ENCODE measurements at places on chromosomes 1 and 21.
A peak's percentile ranks its signal among the peaks of the same experiment; 100 is the strongest.

DNA sequence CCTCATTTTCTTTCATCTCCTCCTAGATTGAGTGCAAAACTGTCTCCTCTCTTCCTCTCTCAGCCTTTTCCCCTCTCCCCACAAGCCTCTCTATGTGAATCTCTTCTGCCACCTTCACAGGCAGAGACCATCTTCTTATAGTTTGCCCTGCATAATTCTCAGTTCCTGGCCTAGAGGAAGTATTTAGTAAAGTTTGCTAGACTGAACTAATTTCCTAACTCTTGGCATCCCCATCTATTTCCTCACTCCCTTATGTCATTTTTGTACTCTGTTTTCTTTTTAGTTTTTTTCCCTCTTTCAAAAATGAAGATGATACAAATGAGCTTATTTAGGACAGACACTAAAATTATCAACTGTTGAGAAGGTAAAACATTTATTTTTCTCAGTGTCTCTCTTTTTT lies 66.0 kb downstream of the XCL2 start:
- H3K27ac ChIP-seq = no peak overlapping the region
- no peak overlapping the region for H3K4me3 ChIP-seq
- H3K36me3 ChIP-seq = no peaks in the 10 kb centered on the region
- no peak for DNase-seq
- H3K4me1 ChIP-seq = peaks cover 5% of the 10 kb centered on the region
- no peaks in the 10 kb centered on the region for H3K27me3 ChIP-seq

- H3K4me1 ChIP-seq = peaks cover 12% of the 10 kb centered on the region
- H3K27me3 ChIP-seq = peaks cover 94% of the 10 kb centered on the region
- peak overlapping the region; percentile 9 for H3K27ac ChIP-seq
- no peak for DNase-seq
These were observed 14.0 kb upstream of the TBX15 start for GRCh38 chr1:119002028-119002686.

DNA sequence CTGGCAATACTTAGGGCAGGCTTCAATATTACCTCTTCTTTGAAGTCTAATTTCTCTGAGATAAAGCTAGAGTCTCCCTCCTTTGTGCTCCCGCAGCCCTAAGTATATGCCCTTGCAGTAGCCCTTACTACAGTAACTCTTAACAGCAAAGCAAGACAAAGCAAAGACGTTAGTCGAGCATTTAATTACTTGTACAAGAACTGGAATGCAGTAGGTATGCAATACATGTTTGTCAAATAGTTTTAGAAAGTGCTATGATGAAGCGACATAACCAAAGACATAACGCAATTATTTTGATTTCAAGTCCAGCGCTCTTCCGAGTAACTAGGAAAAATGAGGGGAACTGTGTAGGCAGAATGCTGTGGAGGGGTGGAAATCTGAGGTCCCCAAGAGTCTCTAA lies 1.6 kb downstream of the P3H1 start:
- no peak for DNase-seq
- no peaks in the 10 kb centered on the region for H3K27me3 ChIP-seq
- peak overlapping the region; percentile 84 for H3K27ac ChIP-seq
- H3K4me3 ChIP-seq = peak overlapping the region; percentile 65
- peaks cover 10% of the 10 kb centered on the region for H3K4me1 ChIP-seq
- H3K36me3 ChIP-seq = no peaks in the 10 kb centered on the region

DNA sequence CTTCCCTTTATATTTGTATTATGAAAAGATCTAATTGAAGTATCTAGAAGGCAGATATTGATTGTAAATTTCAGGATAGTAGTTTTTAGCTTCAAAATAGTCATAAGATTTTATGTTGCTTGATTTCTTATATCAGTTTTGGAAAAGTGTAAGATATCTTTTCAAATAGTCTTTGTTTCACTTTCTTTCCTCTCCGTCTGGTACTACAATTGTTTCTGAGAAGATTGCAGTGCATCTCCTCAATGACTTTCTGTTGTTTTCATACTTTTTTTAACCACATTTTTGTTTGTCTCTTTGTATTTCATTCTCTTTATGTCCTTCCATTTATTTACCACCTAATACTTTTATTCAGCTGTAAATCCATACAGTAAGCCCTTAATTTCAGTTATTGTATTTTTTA lies 964.6 kb upstream of the B3GALT2 start:
- no peaks in the 10 kb centered on the region for H3K27me3 ChIP-seq
- H3K36me3 ChIP-seq = no peaks in the 10 kb centered on the region
- no peak overlapping the region for H3K4me3 ChIP-seq
- H3K27ac ChIP-seq = no peak overlapping the region
- DNase-seq = no peak

DNA sequence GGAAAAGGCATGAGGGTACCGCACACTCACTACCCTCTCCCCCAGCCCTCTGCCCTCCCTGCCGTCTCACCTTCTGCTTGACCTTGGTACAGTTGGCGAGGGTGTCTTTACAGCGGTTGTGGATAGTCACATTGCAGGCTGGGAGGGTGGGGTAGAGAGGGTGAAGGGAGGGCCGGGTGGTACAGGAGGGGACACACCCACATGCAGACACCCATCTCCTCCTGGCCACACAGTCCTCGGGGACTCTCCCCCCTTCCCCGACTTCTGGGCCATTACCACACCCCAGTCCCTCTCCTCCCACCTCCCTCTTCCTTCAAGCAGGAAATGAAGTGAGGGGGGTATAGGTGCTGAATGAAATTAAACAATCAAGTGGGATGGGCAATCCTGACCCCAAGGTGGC lies 11.6 kb downstream of the ARHGEF2 start:
- no peaks in the 10 kb centered on the region for H3K4me1 ChIP-seq
- no peak overlapping the region for H3K27ac ChIP-seq
- H3K4me3 ChIP-seq = no peak overlapping the region
- H3K36me3 ChIP-seq = no peaks in the 10 kb centered on the region
- no peak for DNase-seq

GRCh38 chr1:20150326-20150705 lies 11.2 kb downstream of the PLA2G2F start:
- no peak for DNase-seq
- no peaks in the 10 kb centered on the region for H3K27me3 ChIP-seq

GRCh38 chr1:18895317-18895716 lies 7.0 kb downstream of the ALDH4A1 start:
- DNase-seq = no peak
- H3K27me3 ChIP-seq = peaks cover 7% of the 10 kb centered on the region
- H3K36me3 ChIP-seq = no peaks in the 10 kb centered on the region
- no peaks in the 10 kb centered on the region for H3K4me1 ChIP-seq

DNA sequence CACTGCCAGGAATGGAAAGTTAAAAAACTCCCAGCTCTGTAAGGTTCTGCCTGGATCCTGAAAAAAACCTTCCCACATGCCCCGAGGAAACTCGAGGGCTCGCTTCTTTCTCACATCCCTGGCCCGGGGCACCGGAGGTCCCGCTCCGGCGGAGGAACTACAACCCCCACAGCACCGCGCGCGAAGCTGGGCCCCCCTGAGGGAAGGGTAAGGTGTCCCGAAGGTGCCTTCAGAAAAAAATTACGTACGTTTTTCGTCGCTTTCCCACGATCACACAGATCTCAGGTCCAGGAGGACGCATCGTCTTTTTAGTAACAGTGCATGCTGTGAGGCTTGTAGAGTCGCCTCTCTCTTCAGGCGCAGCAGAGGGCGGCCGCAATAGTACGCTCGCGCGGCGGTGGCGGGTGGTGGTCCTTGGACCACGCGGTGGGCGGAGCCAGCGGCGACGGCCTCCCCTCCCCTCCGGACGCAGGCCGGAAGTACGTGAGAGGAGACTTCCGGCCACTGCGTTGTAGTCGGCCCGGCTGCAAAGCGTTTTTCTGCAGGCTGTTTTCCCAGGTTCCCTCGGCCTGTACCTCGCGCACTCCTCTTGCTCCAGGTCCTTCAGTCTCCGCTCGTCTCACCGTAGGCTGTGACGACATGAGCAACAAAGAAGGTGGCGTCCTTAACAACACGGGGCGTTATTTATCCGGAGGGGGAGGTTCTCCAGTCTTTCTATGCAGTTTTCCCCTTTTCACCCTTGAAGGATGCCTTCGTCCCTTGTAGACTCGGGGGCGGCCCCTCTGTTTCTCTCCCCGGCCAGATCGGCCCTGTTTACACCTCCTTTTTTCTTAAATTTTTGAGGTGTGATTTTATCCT lies at the start of gene TSNAX:
TSNAX (plus strand) TSS at position 498 of the 858 bp plus-strand sequence; CDS start at position 640, 142 bp downstream.
- H3K36me3 ChIP-seq = no peaks in the 10 kb centered on the region
- H3K27me3 ChIP-seq = no peaks in the 10 kb centered on the region
- peak; percentile 97 for DNase-seq
- H3K4me3 ChIP-seq = peak within 1 kb of the TSS; percentile 79
- peak within 1 kb of the TSS; percentile 93 for H3K27ac ChIP-seq
- peaks cover 11% of the 10 kb centered on the region for H3K4me1 ChIP-seq

- peak overlapping the region; percentile 81 for H3K27ac ChIP-seq
- no peak overlapping the region for H3K4me3 ChIP-seq
These were observed 42.9 kb downstream of the CASQ2 start for GRCh38 chr1:115725600-115725999.

GRCh38 chr1:55353707-55354620 lies 138.8 kb upstream of the USP24 start:
- no peak overlapping the region for H3K27ac ChIP-seq
- no peak overlapping the region for H3K4me3 ChIP-seq
- no peak for DNase-seq
- H3K4me1 ChIP-seq = no peaks in the 10 kb centered on the region
- no peaks in the 10 kb centered on the region for H3K27me3 ChIP-seq

DNA sequence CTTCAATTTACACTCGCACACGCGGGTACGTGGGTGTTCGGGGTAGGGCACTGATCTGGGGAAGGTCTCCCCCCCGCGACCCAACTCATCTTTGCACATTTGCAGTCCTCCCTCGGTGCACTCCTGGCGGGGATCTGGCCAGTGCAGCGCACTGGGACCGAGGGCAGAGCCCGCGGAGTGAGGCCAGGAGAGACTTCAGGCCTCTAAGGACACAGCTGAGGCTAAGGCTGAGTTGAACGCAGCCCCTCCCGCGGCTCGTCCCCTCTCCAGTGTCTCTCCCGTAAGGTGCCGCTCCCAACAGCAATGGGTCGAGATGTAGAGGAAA lies 936 bp upstream of the NCAM2 start:
- no peaks in the 10 kb centered on the region for H3K4me1 ChIP-seq
- H3K36me3 ChIP-seq = no peaks in the 10 kb centered on the region
- no peak overlapping the region for H3K27ac ChIP-seq
- peak overlapping the region; percentile 48 for H3K4me3 ChIP-seq
- peaks cover 12% of the 10 kb centered on the region for H3K27me3 ChIP-seq
- DNase-seq = peak; percentile 11

- no peak for DNase-seq
- no peaks in the 10 kb centered on the region for H3K27me3 ChIP-seq
- no peak overlapping the region for H3K27ac ChIP-seq
- H3K4me1 ChIP-seq = no peaks in the 10 kb centered on the region
- no peak overlapping the region for H3K4me3 ChIP-seq
These were observed 35.5 kb upstream of the PRDM2 start for GRCh38 chr1:13664451-13664850.

DNA sequence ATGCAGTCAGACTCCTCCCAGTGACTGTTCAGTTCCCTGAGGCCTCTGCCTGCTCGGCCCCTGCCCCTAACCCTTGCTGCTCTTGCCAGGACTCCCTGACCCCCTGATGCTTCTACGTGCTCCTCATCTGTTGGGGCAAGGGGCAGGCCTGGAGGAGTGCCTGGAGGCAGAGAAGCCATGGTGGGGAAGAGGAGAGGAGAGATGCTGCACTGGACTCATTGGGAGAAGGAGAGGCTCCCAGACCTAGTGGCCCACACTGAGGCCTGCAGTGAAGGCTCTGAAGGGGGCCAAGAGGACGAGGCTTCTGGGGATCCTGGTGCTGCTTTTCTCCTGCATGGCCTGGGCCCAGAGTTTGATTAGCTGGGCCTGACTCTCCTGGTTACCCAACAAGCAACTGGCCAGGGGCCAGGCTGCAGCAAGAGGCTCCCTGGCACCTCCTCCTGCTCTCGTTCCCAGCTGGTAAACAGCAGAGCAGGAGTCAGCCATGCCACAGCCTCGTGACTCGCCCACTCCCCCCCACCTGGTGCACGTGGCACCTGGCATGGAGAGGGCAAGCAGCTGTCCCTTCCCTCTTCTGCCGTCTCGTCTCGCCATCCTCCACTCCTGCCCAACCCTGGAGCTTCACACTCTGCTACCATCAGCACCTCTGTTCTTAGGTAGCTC lies 847 bp upstream of the RORC start:
- H3K36me3 ChIP-seq = no peaks in the 10 kb centered on the region
- no peak overlapping the region for H3K27ac ChIP-seq
- DNase-seq = peak; percentile 52

GRCh38 chr1:159122005-159122621 lies 45.5 kb upstream of the AIM2 start:
- H3K4me1 ChIP-seq = no peaks in the 10 kb centered on the region
- H3K27ac ChIP-seq = no peak overlapping the region
- DNase-seq = no peak
- no peaks in the 10 kb centered on the region for H3K27me3 ChIP-seq

DNA sequence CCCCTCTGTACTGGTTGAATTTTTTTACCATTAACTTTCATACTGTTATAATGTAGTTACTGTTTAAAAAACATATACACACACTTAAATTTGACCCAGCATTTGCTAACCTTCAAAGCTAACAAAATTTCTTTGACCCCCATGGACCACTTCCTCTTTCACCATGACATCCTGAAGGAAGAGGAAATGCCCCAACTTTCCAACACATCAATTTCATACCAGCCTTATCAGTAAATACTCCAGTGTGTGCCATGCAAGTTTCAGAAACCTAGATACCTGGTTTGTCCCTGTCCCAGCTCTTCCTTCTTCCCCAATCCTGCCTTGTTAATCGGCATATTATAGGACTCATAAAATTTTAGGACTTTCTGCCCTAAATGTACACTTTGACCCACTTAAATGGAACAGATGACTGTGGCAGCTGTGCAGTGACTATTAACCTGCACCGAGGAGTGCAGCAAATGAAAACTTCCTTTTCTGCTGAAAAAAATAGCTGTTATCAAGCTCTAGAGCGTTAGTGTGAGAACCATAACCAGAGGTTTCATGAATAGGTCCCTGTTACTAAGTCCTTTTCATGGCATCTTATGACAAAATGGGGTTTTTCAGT lies 54.1 kb downstream of the DTL start:
- H3K4me3 ChIP-seq = no peak overlapping the region
- no peak for DNase-seq
- H3K27ac ChIP-seq = no peak overlapping the region
- H3K27me3 ChIP-seq = no peaks in the 10 kb centered on the region
- H3K4me1 ChIP-seq = peaks cover 11% of the 10 kb centered on the region
- no peaks in the 10 kb centered on the region for H3K36me3 ChIP-seq

DNA sequence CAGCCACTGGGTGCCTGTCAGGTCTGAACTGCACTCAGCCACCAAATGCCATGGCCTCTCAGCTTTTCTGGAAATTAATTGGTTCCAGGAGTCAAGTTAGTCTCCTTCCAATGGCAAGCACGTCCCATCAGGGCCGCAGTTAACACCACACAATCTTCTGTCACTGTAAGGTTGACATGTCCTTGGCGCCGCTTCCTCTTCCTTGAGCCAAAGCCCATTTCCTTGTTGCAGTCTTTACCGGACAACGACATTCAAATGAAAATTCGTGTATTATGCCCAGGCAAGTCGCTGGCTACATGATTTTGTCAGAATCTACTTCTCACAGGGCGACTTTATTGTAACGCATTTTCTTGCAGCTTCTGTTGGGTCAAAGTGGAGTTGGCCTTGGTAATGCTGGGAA lies 430.6 kb upstream of the KAZN start:
- no peak overlapping the region for H3K27ac ChIP-seq
- no peaks in the 10 kb centered on the region for H3K27me3 ChIP-seq
- H3K4me1 ChIP-seq = no peaks in the 10 kb centered on the region
- H3K4me3 ChIP-seq = no peak overlapping the region
